ENCODE measurements at places on chromosomes 13 and 19.
A peak's percentile ranks its signal among the peaks of the same experiment; 100 is the strongest.

DNA sequence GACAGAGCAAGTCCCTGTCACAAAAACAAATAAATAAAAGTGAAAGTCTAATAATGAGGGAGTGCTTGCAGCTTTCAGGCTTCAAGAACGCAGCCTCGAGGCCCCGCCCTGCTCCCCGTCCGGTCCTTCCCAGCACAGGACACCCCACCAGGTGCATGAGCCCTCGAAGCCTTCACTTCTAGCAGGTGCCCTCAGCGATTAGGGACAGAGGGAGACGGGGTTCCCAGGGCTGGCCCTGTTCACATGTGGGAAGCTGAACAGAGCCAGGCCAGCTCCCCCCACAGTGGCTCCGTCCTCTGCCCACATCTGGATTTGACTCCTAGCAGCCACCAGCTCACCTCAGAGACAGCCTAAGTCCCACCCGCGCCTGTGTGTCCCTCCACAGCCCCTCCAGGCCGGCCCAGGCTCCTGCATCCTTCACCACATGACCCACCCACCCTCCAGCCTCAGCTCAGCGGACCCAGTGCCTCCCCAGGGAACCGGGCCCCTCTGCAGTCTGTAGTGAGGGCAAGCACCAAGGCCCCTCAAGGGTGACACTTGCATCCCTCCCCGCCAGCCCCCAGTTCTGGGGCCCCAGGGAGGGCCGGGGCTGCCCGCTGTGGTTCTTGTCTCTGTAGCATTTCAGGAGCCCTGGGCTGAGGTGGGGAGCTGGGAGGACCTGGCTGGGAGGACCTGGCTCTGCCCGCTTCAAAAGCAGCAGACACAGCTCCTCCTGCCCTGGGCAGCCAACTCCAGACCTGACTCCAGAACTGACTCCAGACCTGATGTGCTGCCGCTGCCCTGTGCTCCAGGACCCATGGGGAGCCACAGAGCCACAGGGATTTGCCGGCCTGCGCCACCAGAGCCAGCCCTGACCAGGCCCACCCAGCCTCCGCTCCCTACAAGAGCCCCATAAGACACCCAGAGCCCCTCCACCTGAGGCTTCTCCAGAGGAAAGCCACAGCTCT lies 27.2 kb downstream of the GPX4 start:
- DNase-seq = no peak

- DNase-seq = no peak
Observed at GRCh38 chr13:88704600-88705275, 1033.6 kb downstream of the SLITRK5 start.

DNA sequence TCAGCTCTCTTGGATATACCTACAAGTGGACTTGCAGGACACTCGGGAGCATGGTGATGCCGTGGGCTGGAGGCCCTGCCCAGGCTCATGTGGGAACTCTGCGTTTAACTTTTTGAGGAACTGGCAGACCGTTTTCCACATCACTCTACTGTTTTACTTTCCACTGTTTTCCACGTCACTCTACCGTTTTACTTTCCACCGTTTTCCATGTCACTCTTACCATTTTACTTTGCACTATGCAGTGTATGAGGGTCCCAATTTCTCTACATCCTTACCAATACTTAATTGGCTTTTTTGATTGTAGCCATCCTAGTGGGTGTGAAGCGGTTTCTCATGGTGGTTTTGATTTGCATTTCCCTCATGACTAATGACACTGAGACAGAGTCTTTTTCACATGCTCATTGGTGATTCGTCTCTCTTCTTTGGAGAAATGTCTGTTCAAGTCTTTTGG lies 40.5 kb downstream of the GATAD2A start:
- no peak for DNase-seq

DNA sequence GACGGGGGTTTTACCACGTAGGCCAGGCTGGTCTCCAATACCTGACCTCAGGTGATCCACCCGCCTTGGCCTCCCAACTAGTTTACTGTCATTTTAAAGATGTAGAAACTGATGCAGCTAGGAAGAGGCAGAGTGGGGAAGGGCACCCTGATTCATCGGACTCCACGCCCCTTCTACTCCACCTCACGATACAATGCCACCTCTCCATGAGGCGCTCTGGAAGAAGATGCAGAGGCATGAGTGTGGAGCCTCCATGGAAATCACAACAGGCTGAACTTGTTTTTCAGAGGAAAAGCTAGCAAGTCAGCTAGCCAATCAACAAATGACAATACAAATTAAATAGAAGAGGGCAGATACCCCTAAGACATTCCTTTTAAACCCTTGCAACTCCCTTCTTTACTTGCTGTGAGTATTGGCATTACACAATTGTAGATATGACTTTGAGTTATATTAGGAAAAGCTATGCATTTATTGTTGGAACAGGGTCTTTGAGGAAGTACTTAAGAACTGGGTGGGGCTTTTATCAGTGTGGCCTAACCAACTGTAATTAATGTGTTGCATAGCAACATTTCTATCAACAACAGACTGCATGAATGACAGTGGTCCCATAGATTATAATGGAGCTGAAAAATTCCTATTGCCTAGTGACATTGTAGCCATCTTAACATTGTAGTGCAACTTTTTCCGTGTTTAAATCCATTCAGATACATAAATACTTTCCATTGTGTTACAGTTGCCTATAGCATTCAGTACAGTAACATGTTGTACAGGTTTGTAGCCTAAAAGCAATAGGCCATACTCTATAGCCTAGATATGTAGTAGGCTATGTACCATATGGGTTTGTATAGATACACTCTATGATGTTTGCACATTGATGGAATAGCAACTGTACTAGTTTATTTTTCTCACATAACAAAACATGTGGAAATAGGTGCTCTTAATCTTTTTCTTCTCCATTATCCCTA lies 17.6 kb downstream of the WDFY2 start:
- DNase-seq = no peak

GRCh38 chr13:44140888-44141724 lies 232.5 kb upstream of the SERP2 start:
- DNase-seq = no peak

DNA sequence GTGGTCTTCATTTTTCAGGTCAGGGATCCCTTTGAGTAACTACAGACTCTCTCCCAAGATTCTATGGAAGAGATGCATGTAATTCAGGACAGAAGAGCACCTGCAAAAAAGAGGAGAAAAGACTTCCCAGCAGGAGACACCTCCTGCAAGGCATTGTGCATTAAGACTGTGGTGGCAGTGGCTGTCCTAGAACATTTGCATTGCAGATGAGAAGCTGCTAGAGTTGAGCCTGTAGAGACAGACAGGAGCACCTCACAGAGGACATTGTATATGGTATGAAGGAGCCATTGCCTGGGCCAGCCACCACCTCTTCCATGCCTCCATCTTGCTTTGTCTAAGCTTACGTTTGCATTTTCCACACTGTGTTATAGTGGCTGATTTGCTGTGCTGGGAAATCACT lies 11.2 kb upstream of the MYO16 start:
- no peak for DNase-seq

DNA sequence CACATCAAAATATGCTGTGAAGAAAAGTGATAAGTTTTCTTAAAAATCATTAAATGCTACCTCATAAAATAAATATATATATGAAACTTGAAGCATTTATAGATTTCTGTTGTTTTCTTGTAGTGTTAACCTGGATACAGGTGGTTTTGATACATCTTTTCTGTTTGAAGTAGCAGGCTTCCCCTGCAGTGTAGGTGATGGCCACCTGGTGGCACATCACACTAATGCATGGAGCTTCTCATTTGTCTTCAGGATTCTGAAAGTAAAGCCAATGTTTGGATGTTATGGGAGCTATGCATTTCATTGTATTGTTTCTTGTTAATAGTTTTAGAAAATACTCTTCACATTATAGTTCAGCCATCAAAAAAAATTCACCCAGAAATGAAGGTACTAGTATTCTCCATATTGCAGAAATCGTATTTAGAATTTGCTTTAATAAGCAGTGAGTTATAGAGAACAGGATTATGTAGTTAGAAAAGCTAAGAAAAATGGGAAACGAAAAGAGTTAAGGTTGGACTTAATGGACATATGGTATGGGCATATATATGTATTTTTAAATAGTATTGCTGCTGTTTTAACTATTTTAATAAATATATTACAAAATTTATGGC lies 18.7 kb downstream of the GPR180 start:
- DNase-seq = peak; percentile 41

Data from GM13976 (cell line).